ENCODE measurements at places on chromosomes 1 and 21. TPM values are rescaled to one million over a fixed set of nuclear protein-coding genes. Genes with fewer than 3 reads are reported as not detected.

DNA sequence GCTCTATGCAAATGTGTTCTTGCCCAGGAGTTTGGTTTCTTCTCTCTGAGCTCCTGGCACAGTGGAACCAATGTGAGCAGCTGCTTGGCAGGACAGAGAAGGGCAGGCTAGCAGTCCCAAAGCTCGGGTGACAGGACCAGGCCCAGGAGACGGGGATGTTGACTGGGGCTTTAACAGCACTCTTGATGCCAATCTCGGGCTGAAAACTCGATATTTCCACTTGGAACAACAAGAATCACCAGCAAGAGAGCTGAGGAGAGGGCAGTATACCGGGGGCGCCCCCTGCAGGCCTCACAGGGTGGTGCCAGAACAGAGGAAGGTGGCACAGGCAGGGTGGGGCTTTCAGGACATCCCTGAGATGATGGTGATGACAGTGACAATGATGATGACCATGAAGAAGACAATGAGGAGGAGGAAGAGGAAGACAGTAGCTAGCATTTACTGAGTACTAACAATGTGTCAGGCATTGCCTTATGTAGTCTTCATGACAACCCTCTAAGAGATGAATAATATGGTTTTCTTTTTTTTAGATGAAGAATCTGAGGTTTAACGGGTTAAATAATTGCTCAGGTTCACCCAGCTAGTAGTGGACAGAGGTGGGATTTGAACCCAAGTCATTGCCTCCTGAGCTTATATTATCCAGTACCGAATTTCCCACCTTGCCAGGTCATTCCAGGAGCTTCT is 2.7 kb upstream of the KCNJ9 start:
- DNase-seq = peak; percentile 71

- DNase-seq = no peak
Measured at GRCh38 chr1:99869304-99869703, 19.1 kb downstream of the AGL start.

TRIM62 gene
- total RNA-seq = 11.5 TPM

DNA sequence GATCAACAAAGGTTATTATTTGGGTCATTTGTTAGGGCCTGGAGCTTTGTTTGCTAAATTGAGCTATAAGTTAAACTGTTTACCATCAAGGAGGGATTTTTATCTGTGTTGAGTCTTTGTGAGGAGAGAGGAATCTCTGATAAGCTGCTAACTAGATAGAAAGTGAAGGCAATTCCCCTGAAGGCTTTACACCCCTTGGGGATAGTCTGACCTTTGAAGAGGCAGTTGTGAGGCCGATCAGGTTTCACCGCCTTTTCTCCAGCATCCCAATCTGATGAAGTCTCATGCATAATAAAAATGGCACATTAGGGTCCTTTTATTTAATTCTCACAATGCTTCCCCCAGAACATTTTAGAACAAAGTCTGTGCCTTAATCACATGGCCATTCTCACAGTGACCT is 21.8 kb downstream of the C1orf21 start:
- DNase-seq = no peak

C8B gene
- not detected for total RNA-seq

TTC13 gene
- 42.0 TPM for total RNA-seq

DNA sequence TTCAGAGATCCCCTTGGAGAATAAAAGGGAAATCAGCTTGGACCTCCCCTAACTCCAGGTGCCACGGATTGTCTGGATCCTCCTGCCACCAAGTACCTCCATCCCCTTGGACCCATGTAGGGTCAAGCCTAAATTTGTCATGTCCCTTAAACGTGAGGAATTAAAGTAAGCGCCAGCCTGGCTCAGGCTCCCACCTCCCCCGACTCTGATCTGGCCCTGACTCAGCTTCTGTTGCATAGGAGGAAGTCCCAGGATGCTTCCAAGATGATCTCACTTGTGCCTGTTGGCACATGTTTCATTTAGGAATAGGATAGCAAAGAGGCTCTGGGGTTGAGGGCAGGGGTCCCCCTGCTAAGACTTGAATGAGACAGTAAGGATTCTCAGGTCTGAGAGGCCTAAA is 231.9 kb upstream of the JUN start:
- DNase-seq = no peak

- DNase-seq = no peak
Measured at GRCh38 chr1:214445831-214446614, 105.4 kb downstream of the PTPN14 start.

SERPINC1 gene
- 0.23 TPM for total RNA-seq

FCRL4 gene
- total RNA-seq = not detected

BGLAP gene
- 1.5 TPM for total RNA-seq

C1QC gene
- total RNA-seq = not detected

DNA sequence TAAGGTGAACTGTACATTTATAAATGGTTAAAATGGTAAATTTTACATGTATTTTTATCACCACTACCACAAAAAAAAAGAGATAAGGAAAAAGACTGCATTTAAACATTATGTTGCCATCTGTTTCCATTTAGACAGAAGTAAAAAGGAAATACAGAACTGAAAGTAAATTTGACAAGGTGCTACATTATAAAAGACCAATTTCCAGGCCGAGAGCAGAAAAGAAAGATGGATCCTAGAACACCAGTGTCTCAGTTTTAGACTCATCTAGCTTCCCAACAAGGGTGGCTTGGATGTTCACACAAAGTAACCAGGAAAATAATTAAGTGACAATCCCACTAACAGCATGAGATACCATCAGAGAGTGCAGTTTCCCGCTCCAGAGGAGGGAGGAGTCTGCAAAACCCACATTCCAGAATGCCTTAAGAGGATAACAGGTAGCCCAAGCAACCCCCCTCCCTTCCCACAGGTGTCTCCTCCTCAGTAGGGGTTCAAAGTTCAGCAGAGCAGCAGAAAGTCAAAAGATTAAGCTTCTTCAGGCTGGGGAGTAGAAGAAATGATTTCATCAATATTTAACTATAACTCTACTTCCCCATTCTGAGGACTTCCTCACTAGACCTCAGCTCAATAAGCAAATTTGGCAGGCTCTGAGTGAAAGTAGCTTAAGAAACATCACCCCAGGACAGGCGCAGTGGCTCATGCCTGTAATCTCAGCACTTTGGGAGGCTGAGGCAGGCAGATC is 11.8 kb downstream of the TPM3 start:
- DNase-seq = no peak

CACNA1E gene
- not detected for total RNA-seq

DNA sequence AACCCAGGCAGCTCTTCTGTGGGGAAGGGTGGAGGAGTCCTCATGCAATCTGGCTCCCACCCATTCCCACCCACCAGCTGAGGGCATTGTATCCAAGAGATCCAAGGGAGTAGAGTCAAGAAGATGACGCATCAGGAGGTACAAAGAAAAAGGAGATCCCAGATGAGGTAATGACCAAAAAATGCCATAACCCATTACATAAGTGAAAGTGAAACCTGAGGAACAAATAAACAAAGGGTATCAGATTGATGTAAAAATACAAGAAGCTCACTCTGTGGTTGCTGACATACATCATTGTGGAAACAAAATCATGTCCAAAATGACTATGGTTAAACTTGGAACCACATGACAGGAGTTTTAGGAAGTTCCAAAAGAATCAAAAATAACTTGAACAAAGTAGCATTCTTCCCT is 42.5 kb downstream of the CCN1 start:
- no peak for DNase-seq

DNA sequence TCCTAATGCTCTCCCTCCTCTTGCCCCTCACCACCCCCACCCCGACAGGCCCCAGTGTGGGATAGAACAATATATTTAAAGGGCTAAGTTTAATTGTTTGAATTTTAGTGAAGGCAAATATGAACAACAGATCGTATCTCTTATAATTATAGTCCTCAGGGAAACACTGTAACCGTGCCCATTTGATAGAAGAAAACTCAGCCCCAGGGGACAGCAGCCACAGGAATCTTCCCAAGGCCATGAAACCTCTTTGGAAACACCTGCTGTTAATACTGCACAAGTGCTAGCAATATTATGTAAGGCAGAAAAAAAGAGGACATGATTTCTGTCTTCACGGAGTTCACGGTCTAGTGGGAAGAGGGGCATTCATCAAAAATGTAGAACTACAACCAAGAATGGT is 142.2 kb downstream of the URB2 start:
- no peak for DNase-seq

- DNase-seq = peak; percentile 50
Measured at GRCh38 chr1:39410915-39411436, 80.5 kb upstream of the BMP8A start.

DNA sequence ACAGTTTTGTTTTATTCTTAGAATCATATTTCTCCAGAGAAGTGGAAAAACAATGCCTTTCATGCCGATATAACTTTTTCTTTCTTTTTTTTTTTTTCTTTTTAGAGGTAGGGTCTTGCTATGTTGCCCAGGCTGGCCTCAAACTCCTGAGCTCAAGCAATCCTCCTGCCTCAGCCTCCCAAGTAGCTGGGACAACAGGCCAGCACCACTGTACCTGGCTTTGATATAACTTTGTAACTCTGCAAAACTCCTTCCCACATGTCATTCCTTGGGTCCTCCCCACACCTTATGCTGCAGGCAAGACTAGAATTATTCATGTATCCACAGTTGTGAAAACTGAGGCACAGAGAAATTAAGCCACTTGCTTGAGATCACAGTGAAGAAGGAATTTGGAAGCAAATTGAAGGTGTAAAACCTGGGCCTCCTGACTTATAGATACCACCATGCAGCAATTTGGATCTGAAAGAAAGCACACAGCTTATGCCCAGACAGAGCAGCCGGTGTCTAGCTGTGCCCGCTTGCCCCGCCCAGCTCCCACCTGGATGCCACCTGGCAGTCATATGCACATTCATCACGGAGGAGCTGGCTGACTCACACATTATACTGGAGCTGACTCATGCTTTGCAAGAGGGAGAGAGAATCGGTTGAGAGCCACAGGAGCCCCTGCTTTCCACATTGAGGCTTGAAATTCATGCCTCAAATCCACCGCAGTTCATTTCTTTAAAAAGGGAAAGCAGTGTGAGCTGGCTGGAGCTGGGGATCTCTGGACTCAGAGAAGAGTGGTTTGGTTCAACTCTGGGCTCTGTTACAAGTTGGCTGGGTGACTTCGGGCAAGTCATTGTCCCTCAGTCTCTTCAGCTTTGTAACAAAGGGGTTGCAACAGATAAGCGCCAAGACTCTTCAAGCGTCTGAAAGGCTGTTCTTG is 8.3 kb upstream of the SLC2A1 start:
- DNase-seq = no peak

GREM2 gene
- 1.4 TPM for total RNA-seq

TEX38 gene
- not detected for total RNA-seq

ATF6 gene
- total RNA-seq = 19.3 TPM

DNA sequence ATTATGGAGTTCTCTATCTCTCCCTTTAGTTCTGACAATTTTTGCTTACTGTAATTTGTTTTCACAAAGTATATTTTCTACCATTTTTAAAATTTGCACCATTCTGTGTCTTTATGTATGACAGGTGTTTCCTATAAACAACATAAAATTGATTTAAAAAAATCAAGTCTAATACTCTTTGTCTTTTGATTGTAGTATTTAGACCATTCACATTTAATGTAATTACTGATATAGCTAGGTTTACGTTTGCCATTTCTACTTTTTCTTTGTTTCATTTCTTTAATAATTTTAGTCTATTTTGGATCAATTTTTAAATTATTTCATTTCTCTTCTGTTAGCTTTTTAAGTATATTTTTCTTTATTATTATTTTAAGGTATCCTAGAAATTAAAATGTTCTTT is 44.4 kb upstream of the LCE5A start:
- DNase-seq = no peak

Measured in activated CD4-positive, alpha-beta memory T cell treated with anti-CD3 and anti-CD28 coated beads, Interleukin-2, amount 10 ng/mL, durations not matched to agents 7 days and 5 days (primary cell).